ENCODE measurements at places on chromosomes 12 and 14.
A peak's percentile ranks its signal among the peaks of the same experiment; 100 is the strongest.

DNA sequence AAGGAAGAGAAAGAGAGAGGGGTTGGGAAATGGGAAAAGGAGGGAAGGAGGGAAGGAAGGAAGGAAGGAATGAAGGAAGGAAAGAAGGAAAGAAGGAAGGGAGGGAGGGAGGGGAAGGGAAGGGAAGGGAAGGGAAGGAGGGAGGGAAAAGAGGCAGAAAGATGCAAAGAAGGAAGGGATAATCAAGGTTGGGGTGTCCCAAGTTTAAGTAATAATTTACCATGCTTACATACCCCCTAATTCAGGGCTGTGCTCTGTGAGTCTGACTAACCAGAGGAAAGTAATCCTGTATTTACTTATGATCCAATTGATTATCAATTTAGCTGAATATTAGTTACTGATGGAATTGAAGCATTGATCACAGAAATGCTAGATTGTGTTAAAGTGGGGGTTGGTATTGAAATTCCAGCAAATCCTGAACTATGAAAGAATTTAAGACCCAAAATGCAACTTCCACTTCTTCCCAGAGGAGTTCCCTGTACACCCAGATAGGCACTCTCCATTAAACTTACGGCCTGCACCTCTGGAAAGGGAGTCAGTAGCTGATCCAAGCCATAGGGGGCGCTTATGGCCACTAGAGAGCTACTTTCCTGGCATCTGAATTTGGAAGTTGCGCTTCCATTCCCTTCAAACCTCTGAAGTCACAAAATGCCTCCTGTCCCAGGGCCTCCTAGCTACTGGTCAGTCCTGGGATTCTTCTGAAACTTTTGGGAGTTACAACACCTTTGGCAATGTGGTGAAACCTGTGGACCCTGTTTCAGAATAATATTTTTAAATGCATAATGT, 162.7 kb upstream of the PWP1 start:
- peak; percentile 67 for DNase-seq

DNA sequence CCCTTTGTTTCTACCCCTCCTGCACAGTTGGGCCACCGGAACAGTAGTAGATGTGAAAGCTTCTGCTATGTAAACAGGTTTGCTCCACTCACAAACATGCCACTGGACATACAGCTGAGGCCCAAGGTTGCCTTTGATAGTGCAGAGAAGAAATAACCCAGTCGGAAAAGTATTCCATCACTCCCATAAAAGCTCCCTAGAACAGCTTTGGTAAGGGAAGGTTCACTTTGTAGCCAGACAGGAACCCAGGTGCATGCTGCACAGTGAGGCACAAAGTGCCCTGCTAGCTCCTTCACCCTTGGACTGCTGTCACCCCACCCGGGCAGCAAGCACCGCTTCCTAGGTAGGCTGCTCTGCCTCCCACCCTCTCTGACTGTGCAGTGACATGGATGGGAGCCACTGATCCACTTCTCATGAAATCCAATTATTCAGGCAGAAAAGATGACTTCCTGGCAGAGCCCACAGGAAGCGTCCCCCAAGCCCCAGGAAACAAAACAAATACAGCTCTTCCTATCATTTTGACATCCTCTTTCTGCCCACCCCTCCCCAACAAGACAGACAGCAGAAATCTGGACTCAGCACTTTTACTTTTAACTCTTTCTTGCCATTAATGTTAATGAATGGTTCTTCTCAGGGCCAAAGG, 100.2 kb downstream of the SRGAP1 start:
- DNase-seq: no peak

- no peak for DNase-seq
These were observed 68.8 kb downstream of the LLPH start for GRCh38 chr12:66061557-66062289.

- no peak for DNase-seq
These were observed 751.8 kb downstream of the GALC start for GRCh38 chr14:87241018-87241768.

DNA sequence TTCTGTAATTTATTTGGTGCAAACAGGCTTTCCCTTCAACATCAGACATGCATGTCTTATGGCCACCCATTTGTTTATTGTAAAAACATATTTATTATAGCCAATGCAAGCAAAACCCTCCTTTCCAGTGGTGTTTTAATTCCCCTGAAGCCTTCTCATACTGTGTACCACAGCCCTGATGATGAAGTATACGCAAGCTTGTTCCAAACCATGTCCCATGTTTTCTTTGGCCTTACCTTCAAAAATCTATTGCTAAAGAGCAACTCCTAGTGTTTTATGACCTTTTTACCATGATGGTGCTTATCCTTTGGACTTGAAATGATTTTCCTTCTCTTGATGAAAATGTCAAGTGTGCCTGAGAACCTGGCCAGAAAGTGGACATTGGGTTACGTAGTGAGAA, 85.9 kb upstream of the CCDC91 start:
- DNase-seq: no peak

- no peak for DNase-seq
These were observed 10.3 kb upstream of the TRHDE start for GRCh38 chr12:72261885-72262284.

DNA sequence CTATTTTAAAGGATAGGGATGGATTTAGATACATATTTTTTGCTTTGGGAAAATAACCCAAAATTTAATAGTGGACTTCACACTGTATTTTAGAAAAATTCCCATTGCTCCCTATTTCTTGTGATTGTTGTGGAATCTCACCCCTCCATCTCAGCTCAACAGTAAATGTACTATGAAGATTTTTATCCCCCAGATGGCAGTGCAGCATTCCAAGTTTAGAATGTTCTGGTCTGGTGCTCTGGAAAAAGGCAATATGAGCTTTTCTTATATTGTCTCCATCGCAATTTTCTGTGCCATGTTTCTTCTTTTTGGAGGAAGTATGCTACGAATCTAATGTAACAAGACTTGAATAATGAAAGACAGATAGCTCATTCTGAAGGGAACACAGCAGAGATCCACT, 471.7 kb upstream of the SYT1 start:
- peak; percentile 66 for DNase-seq
